Hair follicle dermal papilla cell (primary cell): ENCODE measurements at places on chromosomes 6 and 20. TPM values are rescaled to one million over a fixed set of nuclear protein-coding genes. Genes with fewer than 3 reads are reported as not detected.

The PLEKHG1 gene
- total RNA-seq, result 0.81 and 4.3 TPM in 2 replicates

The FAM162B gene
- total RNA-seq, result 0.61 and 0.81 TPM in 2 replicates

The DNAH8 gene
- total RNA-seq, result under 0.01 TPM in 1 of 2 replicates, not detected in the other

The ZSCAN23 gene
- 4.0 and 4.5 TPM in 2 replicates for total RNA-seq

The DEFB110 gene
- not detected in 2 replicates for total RNA-seq

The SLC17A1 gene
- total RNA-seq, result not detected in 2 replicates

The SLC22A23 gene
- total RNA-seq, result 10.7 and 20.4 TPM in 2 replicates

The SOX18 gene
- total RNA-seq, result 0.16 and 0.24 TPM in 2 replicates

The LATS1 gene
- 30.4 and 34.1 TPM in 2 replicates for total RNA-seq

The PKIB gene
- 0.12 and 0.16 TPM in 2 replicates for total RNA-seq

The MUC22 gene
- total RNA-seq, result not detected in 2 replicates

The THEMIS gene
- 0.16 and 0.49 TPM in 2 replicates for total RNA-seq

The STMN3 gene
- 10.0 and 12.0 TPM in 2 replicates for total RNA-seq

The FAM83B gene
- 0.16 TPM in 1 of 2 replicates, not detected in the other for total RNA-seq

The TDRD6 gene
- 0.12 and 0.16 TPM in 2 replicates for total RNA-seq
